Stimulated activated CD8-positive, alpha-beta memory T cell treated with anti-CD3 and anti-CD28 coated beads, Interleukin-4, amount 100 ng/mL, for 1 hour (primary cell): ENCODE measurements at places on chromosomes 4 and X.

DNA sequence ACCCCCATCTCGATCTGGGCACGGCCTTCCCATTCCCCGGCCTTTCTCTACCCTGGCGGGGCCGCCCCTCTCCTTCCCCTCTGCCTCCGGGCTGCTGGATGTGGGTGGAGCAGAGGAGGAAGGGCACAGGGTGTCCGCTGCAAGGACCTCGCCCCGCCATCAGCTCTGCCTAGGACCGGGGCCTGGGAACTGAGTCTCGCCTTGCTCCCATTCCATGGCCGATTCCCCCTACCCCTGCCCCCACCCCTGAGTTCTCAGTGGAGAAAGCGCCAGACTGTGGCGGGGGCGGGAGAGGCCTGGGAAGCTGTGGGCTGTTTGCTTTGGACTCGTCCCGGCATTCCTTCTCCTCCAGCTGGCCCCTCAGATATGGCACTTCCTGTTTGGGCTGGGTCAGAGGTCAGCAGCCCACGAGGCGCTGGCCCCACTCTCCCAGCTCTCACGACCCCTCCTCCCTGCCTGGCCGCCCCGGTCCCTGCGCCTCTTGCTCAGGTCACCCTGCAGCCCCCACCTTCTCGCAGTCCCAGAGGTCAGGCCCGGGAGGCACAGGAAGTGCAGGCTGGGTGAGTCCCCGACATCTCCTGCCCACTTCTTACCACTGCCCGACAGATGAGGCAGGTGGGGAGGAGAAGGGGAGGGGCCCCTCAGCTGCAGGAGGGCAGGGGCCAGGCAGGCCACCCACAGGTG lies 6.4 kb upstream of the BGN start:
- DNase-seq = no peak

- DNase-seq = no peak
Measured at GRCh38 chr4:5572114-5572513, 136.2 kb downstream of the EVC2 start.

DNA sequence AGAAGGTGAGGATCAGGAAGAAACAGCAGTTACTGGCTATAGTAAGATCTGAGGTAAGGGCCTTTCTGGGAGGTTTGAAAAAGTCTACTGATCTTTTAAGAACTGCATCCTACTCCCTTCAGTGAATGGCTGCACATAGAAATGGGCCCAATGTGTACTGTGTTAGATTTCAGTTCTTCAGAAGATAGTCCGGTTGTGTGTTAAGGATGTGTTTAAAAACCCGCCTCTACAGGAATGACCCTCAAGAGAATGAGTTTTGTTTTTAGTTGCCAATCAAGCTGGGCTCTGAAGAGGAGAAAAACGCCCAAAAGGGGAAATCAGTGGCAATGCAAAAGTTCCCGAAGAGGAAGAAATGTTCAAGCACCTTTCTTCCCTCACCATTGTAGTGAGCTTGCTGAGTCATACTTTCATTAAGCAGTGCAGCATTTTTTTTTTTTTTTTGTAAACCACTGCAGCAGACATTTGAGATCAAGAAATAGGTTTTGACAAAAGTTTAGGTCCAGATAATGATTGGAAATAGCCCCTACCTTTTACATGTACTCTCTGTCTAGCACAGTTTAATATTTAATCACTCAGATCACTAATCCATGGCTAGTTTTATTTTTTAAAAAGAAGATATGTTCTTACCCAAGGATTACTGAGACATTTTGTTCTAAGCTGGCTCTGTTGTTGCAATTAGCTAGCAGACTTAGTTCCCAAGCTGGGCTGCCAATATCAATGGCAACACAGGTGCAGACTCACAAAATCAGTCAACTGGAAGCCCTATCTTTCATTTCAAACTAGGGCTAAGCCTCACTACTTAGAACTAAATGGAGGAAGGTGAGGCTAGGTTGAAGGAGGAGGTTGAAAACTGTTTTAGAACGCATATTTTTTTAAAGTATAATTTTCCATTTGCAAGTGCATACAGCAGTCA lies 7.0 kb upstream of the TRPC5OS start:
- DNase-seq = no peak

GRCh38 chr4:75549019-75549418 lies 6.8 kb upstream of the ODAPH start:
- no peak for DNase-seq

- no peak for DNase-seq
Measured at GRCh38 chr4:108320061-108320460, 151.3 kb upstream of the LEF1 start.
